Fibroblast of villous mesenchyme (primary cell): ENCODE measurements at places on chromosomes 13 and 19. TPM values are rescaled to one million over a fixed set of nuclear protein-coding genes. Genes with fewer than 3 reads are reported as not detected.

- DNase-seq: no peak
Measured at GRCh38 chr19:16915135-16915534, 26.3 kb downstream of the F2RL3 start.

MTUS2 gene
- total RNA-seq: 0.32 and 1.3 TPM in 2 replicates

ZNF221 gene
- 7.4 and 10.4 TPM in 2 replicates for total RNA-seq

DNA sequence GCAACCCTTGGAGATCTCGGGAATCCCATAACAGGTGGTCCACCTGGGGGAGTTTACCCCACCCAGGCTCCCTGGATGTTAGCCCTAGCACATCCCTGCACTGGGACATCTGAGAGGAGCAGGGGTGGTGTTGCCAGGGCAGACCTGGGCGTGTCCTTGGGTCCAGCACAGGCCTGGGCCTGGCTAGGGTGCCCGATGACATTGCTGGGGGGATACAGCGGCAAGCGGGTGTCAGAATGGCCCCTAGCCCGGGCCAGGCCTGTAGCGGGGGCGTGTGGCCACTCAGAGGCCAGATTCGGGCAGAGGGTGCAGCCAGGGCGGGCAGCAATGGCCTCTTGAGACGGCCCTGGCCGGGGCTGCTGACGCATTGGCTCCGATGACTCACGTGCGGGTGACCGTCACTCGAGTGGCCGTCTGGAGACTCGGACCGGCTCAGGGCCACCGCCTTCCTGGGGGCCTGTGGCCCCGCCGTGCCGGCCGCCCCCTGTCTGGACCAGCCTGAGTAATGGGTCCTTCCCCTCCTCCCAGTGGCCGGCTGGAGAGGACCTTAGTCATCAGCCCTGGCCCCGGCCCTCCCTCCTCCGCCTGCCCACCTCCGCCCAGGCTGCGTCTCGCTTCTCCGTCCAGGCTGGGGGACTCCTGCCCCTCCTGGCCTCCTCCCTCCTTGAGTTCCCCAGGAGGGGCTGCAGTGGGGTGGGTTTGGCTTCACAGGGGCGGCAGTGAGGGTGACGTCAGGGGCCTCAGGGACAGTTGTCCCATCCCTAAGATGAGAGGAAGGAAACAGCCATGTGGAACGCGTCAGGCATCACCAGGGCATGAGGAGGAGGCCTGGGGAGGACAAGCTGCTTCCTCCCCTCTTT, 23.2 kb upstream of the CRTC1 start:
- DNase-seq: peak; percentile 80

CBY2 gene
- not detected in 2 replicates for total RNA-seq

GRCh38 chr13:98869408-98870090, 108.3 kb downstream of the DOCK9 start:
- no peak for DNase-seq

DNA sequence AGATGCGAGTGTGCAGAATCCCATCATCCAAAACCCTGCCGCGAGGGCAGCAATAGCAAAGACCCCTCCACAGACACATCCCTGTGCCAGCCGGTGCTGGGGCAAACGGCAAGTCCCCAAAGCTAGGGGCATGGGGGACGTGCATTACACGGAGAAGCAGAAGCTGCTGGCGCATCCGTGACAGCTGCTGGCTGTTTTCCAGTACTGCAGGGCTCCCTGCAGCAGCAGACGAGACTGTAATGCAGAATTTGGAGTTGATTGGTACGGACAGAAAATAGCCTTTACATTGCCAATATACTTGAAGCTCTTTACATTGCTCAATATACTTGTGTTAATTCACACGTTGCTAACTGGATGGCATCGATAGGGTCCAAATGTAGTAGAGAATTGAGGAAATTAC, 77.2 kb upstream of the TMTC4 start:
- DNase-seq: no peak
